Activated CD4-positive, alpha-beta T cell treated with anti-CD3 and anti-CD28 coated beads, Interleukin-2, amount 10 ng/mL, durations not matched to agents 7 days and 5 days (primary cell): ENCODE measurements at places on chromosomes 12 and 14. TPM values are rescaled to one million over a fixed set of nuclear protein-coding genes. Genes with fewer than 3 reads are reported as not detected.

DNA sequence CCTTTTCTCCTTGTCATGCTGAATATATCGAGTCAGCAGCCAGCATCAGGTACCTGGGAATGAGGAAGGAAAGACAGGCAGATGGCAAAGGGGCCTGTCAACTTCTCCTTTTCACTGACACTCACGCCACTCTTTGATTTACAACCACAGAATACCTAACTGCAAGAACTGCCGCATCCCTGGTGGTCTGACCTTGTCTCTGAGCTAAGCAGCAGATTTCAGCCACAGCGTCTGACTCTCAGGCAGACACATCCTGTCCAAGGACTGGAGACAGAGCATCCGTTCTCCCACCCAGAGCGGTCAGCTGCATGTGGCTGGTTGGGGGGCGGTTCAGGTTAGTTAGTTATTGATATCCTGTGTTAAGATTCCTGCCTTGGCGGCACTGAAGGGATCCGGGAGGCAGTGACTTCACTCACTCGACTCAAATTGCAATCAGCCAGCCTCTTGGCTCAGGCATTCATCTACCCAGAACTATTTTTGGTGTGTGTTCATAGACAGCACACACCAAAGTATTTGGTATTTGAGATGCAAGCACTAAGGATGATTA lies 11.2 kb upstream of the MAP1LC3B2 start:
- DNase-seq: no peak

Gene CPNE6
- total RNA-seq: not detected

- no peak for DNase-seq
These were observed 354.9 kb downstream of the DIO2 start for GRCh38 chr14:79856381-79856780.

Gene MYO1H
- not detected for total RNA-seq

DNA sequence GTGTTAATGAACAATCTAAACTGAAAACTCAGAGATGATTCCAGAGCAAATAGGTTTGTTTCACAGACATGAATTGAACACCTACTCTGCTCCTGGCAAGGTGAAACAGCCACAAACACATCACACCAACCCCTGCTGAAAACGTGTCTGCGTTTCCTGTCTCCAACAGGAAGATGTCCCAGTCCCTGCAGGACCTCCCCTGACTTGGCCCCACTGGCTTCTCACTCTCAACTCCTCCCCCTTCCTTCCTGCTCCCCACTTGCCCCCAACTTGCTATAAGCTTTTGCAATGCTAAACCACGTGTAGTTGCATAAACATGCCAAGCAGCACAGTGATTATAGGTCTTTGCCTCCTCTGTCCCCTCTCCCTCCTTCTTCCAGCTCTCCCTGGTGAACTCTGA lies 567.6 kb downstream of the BCL11B start:
- peak; percentile 46 for DNase-seq

GRCh38 chr12:25241167-25242020 lies 9.3 kb downstream of the KRAS start:
- DNase-seq: peak; percentile 27

Gene SLC4A8
- 4.4 TPM for total RNA-seq

Gene TEAD4
- total RNA-seq: 0.69 TPM

DNA sequence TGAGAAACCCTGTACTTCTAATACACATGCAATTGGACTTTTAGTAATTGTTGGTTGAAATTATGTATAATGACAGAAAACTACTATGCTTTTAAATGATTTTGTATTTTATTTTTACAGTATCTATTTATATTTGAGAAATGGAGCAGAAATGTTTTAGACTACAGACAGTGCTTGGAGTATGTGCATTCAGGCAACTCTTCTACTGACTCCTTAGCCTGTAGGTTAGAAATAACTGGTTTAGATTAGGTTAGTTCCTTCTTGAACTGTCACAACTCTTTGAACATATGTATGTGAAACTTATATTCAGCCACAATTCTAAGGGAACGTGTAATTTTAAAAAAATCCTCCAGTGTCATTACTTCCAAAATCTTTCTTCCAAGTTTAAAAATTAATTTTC lies 1.7 kb downstream of the FGFR1OP2 start:
- no peak for DNase-seq

Gene RAN
- total RNA-seq: 1,124 TPM

GRCh38 chr14:76701981-76702380 lies 59.3 kb upstream of the VASH1 start:
- DNase-seq: no peak

DNA sequence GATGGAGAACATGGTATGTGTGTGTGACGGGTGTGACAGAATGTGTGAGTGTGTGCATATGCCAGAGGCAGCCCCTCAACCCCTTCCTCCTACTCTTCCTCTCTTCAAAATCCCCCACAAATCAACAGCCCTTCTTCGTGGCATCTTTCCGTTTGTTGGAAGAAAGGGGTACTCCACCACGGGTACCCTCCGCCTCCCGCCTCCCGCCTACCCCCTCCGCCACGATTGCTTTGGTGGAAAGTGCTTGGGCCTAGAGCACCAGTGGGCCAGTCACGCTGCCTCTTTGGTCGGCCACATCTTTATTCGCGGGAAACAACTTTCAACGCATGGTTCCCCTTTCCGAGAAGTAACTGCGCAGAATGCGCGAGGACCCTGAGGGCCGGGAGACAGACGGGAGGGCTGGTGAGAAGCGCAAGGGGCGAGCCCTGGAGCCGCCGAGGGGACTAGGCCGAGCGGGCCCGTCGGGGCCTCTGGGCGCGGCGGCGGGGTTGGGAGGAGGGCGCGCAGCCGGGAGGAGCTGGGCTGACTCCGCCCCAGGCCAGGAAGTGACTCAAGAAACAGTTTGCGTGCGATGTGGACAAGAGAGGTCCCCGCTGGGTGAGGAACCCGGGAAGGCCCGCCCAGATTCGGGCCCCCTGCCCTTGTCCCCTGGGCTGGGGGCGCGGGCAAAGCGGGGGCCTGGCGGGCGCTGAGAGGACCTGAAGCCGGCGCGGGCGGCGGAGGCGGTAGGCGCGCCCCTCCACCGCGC lies at the start of the genes CBLN3 and KHNYN:
Gene CBLN3 (minus strand): TSS at position 274 of the 748 bp plus-strand sequence. CDS start 614 bp downstream, outside the sequence.
Gene KHNYN (plus strand): TSS at position 560 of the 748 bp plus-strand sequence. CDS start 777 bp downstream, outside the sequence.
- DNase-seq: peak; percentile 91

Gene DDX54
- 72.0 TPM for total RNA-seq
